ENCODE measurements at places on chromosomes 4 and X. TPM values are rescaled to one million over a fixed set of nuclear protein-coding genes. Genes with fewer than 3 reads are reported as not detected.

Gene KCNE5
- 0.33 TPM for polyA plus RNA-seq

Gene XPNPEP2
- not detected for polyA plus RNA-seq

Gene DACH2
- polyA plus RNA-seq: 0.65 TPM

DNA sequence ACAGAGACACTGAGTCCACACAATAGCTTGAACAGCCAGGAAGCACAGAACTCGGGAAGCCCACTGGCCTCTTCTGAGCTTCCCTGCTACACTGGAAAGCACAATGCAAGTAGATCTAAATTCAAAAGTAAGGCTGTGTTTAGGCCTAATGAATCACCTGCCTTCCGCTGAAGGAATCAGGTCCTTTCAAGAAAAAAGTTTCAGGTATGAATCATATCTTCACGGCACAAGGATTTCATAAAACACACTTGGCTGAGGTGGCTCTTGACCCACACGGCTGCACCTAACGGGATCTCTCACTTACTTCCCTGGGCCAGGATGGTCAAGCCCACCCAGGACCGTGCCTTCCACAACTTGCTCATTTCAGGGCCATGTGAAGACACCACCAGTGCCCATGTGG lies 59.3 kb downstream of the IRF2 start:
- DNase-seq: no peak

- no peak for DNase-seq
Observed at GRCh38 chr4:8728536-8729407, 136.2 kb downstream of the CPZ start.

- DNase-seq: no peak
Observed at GRCh38 chrX:130829526-130830515, 73.2 kb downstream of the ENOX2 start.

- no peak for DNase-seq
Observed at GRCh38 chrX:38860106-38861013, 59.1 kb downstream of the MID1IP1 start.

DNA sequence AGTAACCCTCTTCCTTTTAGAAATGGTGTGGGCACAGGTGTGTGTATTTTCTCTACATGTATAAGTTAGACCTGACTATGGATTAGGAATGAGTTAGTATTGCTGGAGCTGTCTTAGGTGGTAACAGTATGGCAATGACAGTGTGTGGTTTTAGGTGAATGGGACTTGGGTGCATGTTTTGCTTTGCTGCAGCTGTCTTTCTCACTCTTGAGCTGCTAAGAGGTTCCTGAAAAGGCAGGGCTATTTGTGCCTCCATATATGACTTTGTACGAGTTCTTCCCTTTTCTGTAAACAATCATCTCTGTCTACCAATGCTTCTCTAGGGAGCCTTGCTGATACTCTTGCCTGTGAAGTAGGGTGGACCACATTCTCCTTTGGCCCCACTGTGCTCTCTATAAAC lies 234.8 kb upstream of the HHIP start:
- DNase-seq: no peak
